NCI-H1694 (cell line): ENCODE measurements at places on chromosomes 7 and 10.

- no peak for DNase-seq
These were observed 81.4 kb upstream of the EEPD1 start for GRCh38 chr7:36071605-36072004.

- DNase-seq: no peak
These were observed 69.0 kb downstream of the PRSS58 start for GRCh38 chr7:142188846-142189245.

DNA sequence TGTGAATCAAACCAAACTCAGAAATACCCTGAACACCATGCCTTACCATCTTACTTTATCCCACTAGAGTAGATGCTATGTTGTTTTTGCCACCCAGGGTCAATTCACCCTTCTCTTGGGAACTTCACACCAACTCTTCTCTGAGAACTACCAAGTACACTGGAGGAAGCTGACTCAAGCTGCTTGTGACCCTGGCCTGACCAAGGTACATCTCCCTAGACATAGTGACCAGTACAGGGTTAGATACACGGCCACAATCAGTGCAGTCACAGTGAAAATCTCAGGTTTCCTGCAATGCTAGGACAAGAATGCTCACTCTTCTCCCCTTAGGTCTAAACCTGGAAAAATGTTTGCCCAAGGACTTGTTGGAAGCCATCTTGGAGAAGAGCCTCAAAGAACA lies 31.8 kb downstream of the EZH2 start:
- no peak for DNase-seq

GRCh38 chr7:28688651-28689050 lies 269.5 kb downstream of the TRIL start:
- DNase-seq: no peak

DNA sequence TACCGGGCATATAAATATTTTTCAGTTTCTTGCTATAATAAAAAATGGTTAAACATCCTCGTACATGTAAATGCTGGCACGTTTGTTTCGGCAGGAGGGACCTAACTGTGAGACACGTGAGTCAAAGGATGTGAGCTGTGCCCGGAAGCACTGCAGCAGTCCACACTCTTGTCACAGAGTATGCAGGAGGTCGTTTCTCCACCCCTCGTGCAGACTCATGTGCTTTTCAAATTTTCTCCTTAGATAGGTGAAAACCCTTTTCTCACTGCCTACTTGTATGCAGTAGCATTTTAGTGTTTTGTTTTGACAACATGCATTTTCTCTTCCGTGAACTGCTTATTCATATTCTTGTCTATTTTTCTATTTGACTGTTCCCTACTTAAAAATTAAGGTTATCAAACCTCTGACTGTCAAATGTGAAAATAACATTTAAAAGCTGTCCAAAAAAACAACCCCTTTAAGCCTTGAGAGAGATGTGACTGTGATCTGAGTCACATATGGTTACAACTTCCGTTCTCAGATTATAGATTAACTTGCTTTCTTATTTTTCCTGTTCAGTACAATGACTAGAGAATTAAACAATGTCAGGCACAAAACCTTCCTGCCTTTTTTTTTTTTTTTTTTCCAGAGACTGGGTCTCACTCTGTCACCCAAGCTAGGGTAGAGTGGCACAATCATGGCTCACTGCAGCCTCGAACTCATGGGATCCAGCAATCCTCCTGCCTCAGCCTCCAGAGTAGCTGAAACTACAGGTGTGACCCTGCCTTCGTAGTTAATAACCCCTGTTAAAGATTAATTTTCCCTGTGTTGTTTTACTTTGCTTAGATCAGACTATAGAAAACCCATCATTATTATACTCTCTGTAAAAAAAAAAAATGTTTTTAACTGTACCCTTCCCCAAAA lies 45.1 kb downstream of the DPY19L1 start:
- no peak for DNase-seq
